Fibroblast of pulmonary artery (primary cell): ENCODE measurements at places on chromosomes 5 and 9.

DNA sequence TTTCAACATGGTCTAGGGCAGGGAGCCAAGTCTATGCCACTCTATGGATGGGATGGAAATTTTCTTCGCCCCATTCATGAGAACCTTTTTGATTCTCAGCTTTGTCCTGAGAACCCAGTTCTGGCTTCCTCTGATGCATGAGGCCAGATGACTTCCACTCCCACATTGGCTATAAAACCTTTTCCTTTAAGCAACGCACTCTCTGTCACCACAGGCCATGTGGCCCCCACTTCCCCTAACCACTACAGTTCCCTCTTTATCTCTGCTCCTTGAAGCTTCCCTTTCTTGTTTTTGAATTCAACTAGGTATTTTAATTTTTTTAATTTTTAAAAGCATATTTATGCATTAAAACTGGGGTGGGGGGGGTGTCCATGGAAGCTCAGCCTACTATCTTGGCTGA lies 401.3 kb downstream of the ENC1 start:
- DNase-seq: no peak

GRCh38 chr9:133322701-133323100 lies 13.3 kb downstream of the SURF6 start:
- no peak for DNase-seq

GRCh38 chr9:97313746-97314145 lies 6.3 kb downstream of the CCDC180 start:
- no peak for DNase-seq

GRCh38 chr5:95818181-95819147 lies 4.1 kb downstream of the GLRX start:
- no peak for DNase-seq

GRCh38 chr5:76716456-76717157 lies 681 bp downstream of the F2R start:
- peak; percentile 40 for DNase-seq
